Right lobe of liver (tissue), 6 donors: ENCODE measurements at places on chromosomes 16 and 17. TPM values are rescaled to one million over a fixed set of nuclear protein-coding genes. Genes with fewer than 3 reads are reported as not detected.

Gene TRIM47
- total RNA-seq = 25.9 TPM

DNA sequence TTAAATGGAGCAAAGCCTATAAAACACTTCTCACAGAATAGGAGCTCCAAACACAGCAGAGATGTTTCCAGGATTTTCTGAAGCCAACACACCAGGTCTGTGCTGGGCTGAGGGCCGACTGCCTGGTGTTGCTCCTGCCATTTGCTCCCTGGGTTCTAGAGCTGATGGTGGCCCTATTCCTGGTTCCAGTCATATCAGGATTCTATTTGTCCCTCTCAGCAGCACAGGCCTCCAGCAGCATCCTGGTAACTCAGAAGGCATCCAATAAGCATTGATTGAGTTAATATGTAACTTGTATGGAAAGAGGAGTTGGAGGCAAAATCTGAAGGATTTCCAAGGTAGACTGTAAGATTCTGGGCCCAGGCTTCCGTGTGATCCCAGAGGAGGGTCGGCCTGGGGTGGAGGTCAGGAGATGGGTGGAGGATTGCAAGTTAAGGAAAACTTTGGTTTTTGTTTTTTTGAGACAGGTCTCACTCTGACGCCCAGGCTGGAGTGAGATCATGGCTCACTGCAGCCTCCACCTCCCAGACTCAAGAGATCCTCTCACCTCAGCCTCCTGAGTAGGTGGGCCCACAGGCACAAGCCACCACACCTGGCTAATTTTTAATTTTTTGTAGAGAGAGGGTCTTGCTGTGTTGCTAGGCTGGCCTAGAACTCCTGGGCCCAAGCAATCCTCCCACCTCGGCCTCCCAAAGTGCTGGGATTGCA is 5.7 kb downstream of the NUPR1 start:
- DNase-seq = no peak

DNA sequence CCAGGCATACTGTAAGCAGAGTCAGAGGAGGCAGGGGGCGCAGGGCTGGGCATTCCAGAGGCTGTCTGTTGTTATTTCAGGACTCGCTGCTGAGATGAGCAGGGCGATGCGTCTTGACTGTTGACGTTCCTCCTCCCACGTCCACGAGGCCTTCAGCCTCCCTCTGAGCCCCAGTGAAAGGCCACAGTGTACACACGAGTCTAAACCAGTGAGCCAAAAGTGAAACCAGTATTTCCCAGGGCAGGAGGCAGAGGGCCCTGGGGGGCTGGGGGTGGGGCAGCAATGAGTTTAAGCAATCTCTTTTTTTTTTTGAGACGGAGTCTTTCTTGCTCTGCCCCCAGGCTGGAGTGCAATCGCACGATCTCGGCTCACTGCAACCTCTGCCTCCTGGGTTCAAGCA is 21.5 kb downstream of the SMTNL2 start:
- DNase-seq = no peak

- DNase-seq = no peak
Measured at GRCh38 chr17:76641501-76641900, 2.1 kb downstream of the ST6GALNAC1 start.

Gene MT1X
- total RNA-seq = 808 TPM

DNA sequence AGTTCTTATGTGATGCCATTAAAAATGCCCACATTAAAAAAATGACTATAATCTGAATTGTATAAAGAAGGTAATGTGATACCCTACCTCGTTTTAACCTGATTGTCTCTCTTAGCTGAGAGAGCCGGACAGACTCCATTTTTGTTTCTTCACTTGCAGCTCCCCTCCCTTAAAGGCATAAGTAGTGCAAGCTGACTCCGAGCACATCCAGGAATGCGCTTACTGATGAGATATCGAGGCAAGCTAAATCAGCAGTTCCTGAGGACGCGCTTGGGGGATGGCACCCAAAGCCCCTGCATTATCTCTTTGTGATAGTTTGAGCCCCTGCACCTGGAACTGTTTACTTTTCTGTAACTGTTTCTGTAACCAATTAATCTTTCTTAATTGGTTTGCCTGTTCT is 6.3 kb downstream of the KRT24 start:
- no peak for DNase-seq

DNA sequence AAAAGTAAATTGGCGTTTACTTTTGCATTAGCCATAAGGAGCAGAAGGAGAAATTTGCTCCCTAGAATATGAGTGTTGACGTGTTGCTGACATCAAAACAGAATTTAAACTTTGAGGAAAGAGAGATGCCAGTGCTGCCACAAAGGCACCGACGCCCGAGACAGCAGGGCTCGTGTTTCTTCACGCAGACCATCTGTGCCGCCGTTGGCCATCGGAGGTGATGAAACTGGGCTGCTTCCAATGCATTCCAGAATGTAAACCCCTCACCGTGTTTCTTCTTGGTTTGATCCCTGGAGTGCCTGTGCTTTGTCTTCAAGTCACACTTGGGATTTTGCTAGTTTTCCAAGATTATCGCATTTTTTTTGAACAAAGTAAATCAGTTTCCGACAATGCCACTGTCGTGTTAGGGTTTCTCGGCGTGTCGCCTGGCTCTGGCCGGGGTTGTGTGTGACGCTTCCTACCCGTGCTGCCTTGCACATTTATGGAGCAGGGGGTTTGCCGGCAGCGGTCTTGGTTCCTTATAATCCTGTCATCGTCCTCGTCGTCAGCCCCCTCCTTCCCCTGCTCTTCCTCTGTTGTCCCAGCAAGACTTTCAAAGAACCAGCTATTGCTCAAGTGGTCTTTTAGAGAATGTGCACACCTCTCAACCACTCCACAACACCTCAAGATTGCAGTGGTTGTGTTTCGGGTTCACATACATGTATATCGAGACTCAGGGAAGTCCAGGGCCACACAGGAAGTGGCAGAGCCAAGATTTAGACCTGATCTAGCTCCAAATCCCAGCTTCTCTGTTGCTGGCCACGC is 103.9 kb downstream of the METRNL start:
- peak; percentile 35 for DNase-seq
